Natural killer cell (primary cell): ENCODE measurements at places on chromosomes 6 and 20. TPM values are rescaled to one million over a fixed set of nuclear protein-coding genes. Genes with fewer than 3 reads are reported as not detected.

DNA sequence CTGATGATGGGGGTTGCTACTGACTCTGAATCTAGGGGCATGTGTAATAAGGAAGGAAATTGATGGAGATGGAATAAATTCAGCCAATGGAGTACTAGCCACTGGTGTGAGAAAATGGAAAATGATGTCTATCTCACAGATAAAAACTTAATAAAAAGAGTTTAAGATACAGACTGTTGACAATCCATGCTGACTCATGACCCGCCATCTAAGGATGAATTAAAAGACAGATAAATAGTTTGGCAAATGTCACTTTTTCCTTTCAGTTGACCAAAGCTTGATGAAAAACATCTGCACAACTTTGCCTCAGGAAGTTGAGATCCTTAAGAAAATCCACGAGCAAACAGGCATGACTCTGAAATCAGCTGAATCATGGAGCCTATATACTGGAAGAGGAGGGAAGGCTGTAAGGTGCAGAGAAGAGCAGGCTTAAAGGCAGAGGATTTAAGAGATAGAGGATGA is 82.6 kb upstream of the BMP5 start:
- no peak overlapping the region for H3K27ac ChIP-seq
- DNase-seq, result no peak
- no peaks in the 10 kb centered on the region for H3K36me3 ChIP-seq
- no peaks in the 10 kb centered on the region for H3K27me3 ChIP-seq
- H3K4me1 ChIP-seq, result no peaks in the 10 kb centered on the region

- peaks cover 6% of the 10 kb centered on the region for H3K27me3 ChIP-seq
- no peak overlapping the region for H3K27ac ChIP-seq
- DNase-seq, result no peak
- H3K4me3 ChIP-seq, result no peak overlapping the region
- no peaks in the 10 kb centered on the region for H3K36me3 ChIP-seq
- peaks cover 3% of the 10 kb centered on the region for H3K4me1 ChIP-seq
Measured at GRCh38 chr6:138797806-138798446, 2.0 kb downstream of the ECT2L start.

DNA sequence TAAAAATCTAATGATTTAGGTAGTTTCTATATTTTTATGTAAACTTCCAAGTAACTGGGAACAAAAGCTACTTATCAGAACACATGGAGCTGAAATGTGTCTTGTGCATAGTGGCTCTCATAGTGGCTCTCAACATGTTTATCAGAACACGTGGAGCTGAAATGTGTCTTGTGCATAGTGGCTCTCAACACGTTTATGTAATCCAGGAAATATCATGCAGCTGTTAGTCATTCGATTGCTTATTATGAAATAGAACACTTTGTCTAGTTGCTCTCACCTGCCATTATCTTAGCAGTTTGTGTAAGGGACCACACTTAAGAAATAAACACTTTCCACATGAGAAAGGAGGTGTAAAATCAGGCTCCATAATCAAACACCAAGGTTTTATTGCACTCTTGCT is 119.2 kb upstream of the ASCC3 start:
- no peak overlapping the region for H3K27ac ChIP-seq
- H3K27me3 ChIP-seq, result no peaks in the 10 kb centered on the region
- no peak for DNase-seq
- no peaks in the 10 kb centered on the region for H3K36me3 ChIP-seq
- no peak overlapping the region for H3K4me3 ChIP-seq

- no peak overlapping the region for H3K27ac ChIP-seq
- H3K27me3 ChIP-seq, result no peaks in the 10 kb centered on the region
- DNase-seq, result no peak
- H3K4me3 ChIP-seq, result no peak overlapping the region
Measured at GRCh38 chr6:118648866-118649554, 2.4 kb downstream of the CEP85L start.

- no peak overlapping the region for H3K4me3 ChIP-seq
- no peak overlapping the region for H3K27ac ChIP-seq
- no peak for DNase-seq
Measured at GRCh38 chr6:138491017-138491416, 8.3 kb downstream of the NHSL1 start.

- DNase-seq, result no peak
- H3K36me3 ChIP-seq, result no peaks in the 10 kb centered on the region
- H3K27me3 ChIP-seq, result peaks cover 5% of the 10 kb centered on the region
- no peak overlapping the region for H3K4me3 ChIP-seq
- H3K27ac ChIP-seq, result no peak overlapping the region
Measured at GRCh38 chr20:62513991-62514390, 38.2 kb upstream of the GATA5 start.

GRCh38 chr6:126361832-126362440 is 22.0 kb downstream of the CENPW start:
- H3K4me1 ChIP-seq, result no peaks in the 10 kb centered on the region
- H3K4me3 ChIP-seq, result no peak overlapping the region
- no peak overlapping the region for H3K27ac ChIP-seq
- no peaks in the 10 kb centered on the region for H3K27me3 ChIP-seq

DNA sequence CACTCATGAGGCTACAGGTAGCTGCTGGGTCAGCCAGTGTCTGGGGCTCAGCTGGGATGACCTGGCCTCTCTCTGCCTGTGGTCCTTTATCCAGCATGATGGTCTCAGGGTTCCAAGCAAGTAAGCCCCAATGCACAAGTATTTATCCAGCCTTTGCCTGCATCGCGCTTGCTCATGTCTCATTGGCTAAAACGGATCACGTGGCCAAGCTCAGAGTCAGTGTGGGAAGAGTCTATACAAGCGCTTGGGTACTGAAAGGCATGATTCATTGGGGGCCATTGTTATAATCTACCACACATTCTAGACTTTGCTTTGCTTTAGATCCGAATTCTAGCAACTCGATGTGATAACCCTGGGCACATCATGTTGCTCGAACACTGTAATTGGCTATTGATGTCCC is 48.3 kb downstream of the PPP1R16B start:
- DNase-seq, result no peak
- no peak overlapping the region for H3K27ac ChIP-seq

- H3K27ac ChIP-seq, result no peak overlapping the region
- DNase-seq, result no peak
- no peaks in the 10 kb centered on the region for H3K36me3 ChIP-seq
- no peaks in the 10 kb centered on the region for H3K4me1 ChIP-seq
- no peak overlapping the region for H3K4me3 ChIP-seq
Measured at GRCh38 chr6:145629478-145629877, 105.8 kb downstream of the EPM2A start.

- H3K36me3 ChIP-seq, result no peaks in the 10 kb centered on the region
- no peak overlapping the region for H3K27ac ChIP-seq
- no peaks in the 10 kb centered on the region for H3K4me1 ChIP-seq
- H3K27me3 ChIP-seq, result no peaks in the 10 kb centered on the region
Measured at GRCh38 chr6:128870746-128871145, 12.2 kb upstream of the LAMA2 start.

GRCh38 chr6:30829639-30830255 is 54.6 kb upstream of the DDR1 start:
- peaks cover 50% of the 10 kb centered on the region for H3K4me1 ChIP-seq
- H3K27ac ChIP-seq, result peak overlapping the region; percentile 77
- H3K36me3 ChIP-seq, result no peaks in the 10 kb centered on the region
- H3K27me3 ChIP-seq, result no peaks in the 10 kb centered on the region
- no peak for DNase-seq

- no peak for DNase-seq
- no peaks in the 10 kb centered on the region for H3K27me3 ChIP-seq
- H3K4me1 ChIP-seq, result no peaks in the 10 kb centered on the region
- no peaks in the 10 kb centered on the region for H3K36me3 ChIP-seq
Measured at GRCh38 chr6:125947615-125948014, 9.0 kb upstream of the HINT3 start.

DNA sequence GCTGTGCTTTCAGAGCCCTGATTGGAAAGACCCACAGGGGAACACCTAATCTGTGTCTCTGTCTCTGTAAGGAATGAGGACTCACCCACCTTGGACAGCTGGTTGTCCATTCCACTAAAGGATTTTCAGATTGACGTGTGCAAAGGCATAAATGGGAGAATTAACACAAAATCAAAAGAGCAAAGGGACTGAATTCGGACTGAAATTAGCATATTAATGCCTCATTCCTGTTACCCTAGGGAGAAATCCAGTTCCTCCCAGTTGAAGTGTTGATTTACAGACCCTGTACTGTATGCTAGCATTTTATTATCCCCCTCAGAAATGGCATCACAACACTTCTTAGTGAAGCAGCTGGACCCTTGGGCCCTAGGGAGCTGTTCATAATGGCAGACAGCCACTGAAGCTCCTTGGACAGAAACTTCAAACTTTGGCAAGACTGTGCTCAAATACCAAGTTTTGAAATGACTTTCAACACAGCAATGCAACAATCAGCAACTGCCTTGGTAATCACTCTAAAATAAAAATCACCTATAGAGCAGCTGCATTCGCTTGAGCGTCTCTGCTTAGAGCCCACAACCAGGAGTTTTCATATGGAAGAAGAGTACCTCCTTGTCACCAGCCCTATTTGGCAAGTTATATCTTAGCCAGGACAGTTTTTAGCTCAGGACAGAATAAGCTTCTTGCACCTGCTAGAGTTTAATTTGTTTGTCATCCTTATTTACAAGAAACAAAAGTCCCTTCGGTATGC is 118.1 kb downstream of the TRDN start:
- DNase-seq, result no peak
- no peaks in the 10 kb centered on the region for H3K27me3 ChIP-seq
- H3K4me3 ChIP-seq, result no peak overlapping the region
- H3K36me3 ChIP-seq, result no peaks in the 10 kb centered on the region
- H3K4me1 ChIP-seq, result no peaks in the 10 kb centered on the region
- no peak overlapping the region for H3K27ac ChIP-seq

DNA sequence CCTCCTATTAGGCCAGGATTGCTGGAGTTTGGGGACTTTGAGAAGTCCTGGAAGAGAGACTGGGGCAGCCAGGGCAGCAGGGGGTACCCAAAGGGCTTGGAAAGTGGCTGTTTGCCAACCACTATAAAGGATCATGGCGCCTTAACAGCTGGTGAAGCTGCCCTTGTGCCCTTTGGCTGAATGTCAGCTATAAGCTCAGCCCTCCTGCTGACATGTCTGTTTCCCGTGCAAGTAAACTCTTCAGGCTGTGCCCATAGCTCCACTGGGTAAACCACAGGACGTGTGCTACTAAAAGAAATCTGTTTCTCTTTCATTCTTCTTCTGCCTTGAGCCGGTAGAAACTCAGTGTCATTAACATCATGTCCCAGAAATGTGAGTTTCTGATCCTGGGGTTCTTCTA is 97.3 kb downstream of the CAP2 start:
- DNase-seq, result no peak
- no peaks in the 10 kb centered on the region for H3K36me3 ChIP-seq
- H3K4me1 ChIP-seq, result no peaks in the 10 kb centered on the region
- H3K4me3 ChIP-seq, result no peak overlapping the region

DNA sequence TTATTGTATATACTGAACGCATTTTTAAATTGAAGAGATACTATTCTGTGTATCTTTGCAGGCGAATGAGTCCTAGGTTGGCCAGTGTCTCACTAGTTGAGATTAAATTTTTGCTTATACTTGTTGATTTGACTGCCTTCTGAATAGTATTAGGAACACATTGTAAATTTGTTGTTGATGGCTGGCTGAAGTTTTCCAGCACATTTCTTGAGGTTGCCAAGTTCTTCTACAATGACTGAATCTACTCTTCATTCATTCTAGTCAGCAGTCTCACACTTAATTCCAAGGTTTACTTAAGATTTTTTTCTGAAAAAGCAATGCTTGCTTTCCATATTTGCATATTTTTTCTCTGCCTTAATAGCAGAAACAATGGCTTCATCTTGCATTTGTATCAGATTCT is 151.7 kb downstream of the ZFAND3 start:
- DNase-seq, result no peak
- no peaks in the 10 kb centered on the region for H3K36me3 ChIP-seq
- no peak overlapping the region for H3K27ac ChIP-seq
- H3K27me3 ChIP-seq, result no peaks in the 10 kb centered on the region
- peaks cover 11% of the 10 kb centered on the region for H3K4me1 ChIP-seq

DNA sequence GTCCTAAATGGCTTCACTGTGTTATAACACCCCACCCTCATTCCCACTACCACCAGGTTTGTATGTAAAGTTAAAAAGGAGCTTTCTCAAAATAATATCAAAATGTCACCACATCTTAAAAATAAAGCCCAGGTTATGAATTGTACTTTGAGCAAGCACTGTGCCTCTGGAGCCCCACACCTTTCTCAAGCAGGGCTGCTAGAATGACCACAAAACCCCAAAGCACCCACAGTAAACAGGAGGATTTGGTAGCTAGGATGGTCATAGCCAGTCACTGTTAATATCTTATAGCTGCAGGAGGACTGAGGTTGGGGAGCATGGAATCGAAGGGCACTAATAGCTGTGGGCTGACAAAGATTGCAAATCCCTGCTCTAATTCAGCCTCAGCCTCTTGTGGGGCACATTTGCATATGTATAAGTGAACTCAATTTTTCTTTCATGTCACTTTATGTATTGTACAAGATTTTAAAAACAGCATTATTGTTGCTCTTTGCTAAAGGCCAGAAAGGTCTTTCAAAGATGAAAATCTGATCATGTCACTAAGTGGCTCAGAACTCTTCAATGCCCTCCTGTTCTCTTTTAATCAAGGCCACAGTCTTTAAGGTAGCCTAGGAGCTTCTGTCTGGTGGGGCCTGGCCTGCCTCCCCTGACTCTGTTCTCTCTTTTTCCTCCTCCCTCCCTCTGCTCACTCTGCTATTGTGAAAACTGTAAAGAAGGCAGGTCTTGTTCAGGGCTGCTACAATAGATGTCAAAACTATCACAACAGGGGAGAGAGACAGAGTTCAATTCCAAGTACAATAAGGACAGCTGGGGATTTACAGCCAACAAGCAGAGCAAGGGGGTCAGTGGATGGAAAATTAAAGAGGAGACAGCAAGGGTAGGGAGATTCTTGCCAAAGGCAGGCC is 101.6 kb downstream of the TMEM200A start:
- H3K4me3 ChIP-seq, result no peak overlapping the region
- no peaks in the 10 kb centered on the region for H3K27me3 ChIP-seq
- no peaks in the 10 kb centered on the region for H3K36me3 ChIP-seq
- peak overlapping the region; percentile 14 for H3K27ac ChIP-seq
- H3K4me1 ChIP-seq, result peaks cover 21% of the 10 kb centered on the region

The MYBL2 gene
- total RNA-seq, result 1.6 TPM

The NOTCH4 gene
- 2.6 TPM for total RNA-seq

The EYA4 gene
- not detected for total RNA-seq

The MRAP2 gene
- total RNA-seq, result not detected

The PTPRT gene
- not detected for total RNA-seq

The GUCA1A gene
- not detected for total RNA-seq

The ETV7 gene
- total RNA-seq, result 0.96 TPM

The MOCS3 gene
- 2.5 TPM for total RNA-seq

The SLC22A3 gene
- not detected for total RNA-seq

The TNFRSF21 gene
- 0.92 TPM for total RNA-seq

The ERVFRD-1 gene
- not detected for total RNA-seq
